RPMI7951 (cell line): ENCODE measurements at places on chromosomes 4 and X. TPM values are rescaled to one million over a fixed set of nuclear protein-coding genes. Genes with fewer than 3 reads are reported as not detected.
A peak's percentile ranks its signal among the peaks of the same experiment; 100 is the strongest.

TMSB15C gene
- total RNA-seq = 3.0 and 7.3 TPM in 2 replicates

HPSE gene
- 0.48 and 0.59 TPM in 2 replicates for total RNA-seq

EDA gene
- under 0.01 and 0.10 TPM in 2 replicates for total RNA-seq

TMPRSS11B gene
- not detected in 2 replicates for total RNA-seq

CPLX1 gene
- not detected in 2 replicates for total RNA-seq

TNIP2 gene
- total RNA-seq = 21.7 and 23.3 TPM in 2 replicates

GAGE12F gene
- total RNA-seq = not detected in 2 replicates

DNA sequence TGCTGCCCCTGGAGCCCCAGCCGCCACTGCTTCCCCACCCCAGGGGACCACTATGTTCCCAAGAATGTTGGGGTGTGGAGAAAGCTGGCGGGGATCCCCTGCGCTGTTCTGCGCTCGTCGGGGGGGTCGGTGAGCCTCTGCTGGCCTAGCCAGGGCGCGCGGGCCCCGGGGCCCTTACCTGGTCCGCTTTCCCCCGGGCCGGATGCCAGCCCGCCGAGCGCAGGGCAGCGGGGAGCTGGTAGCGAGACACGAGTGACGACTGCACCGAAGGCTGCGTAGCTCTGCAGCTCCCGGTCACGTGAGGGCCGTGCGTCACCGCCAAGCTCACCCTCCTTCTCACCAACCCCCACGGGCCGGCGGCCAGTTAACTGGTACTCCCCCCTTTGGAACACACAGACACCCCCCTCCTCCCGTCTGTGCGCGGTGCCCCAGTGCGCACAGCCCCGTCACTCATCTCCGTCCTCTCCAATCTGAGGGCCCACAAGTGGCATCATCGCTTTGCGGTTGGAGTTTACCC is at the start of gene BEX1:
Gene BEX1 (minus strand): TSS at position 254 of the 517 bp plus-strand sequence. CDS start 897 bp downstream, outside the sequence.
- peak; percentile 65 for DNase-seq

- peak; percentile 61 for DNase-seq
These were observed at the start of gene PRDM5 for GRCh38 chr4:120922381-120923206. PRDM5 (minus strand) TSS chr4:120922726; CDS start chr4:120922608, 118 bp downstream.

DNA sequence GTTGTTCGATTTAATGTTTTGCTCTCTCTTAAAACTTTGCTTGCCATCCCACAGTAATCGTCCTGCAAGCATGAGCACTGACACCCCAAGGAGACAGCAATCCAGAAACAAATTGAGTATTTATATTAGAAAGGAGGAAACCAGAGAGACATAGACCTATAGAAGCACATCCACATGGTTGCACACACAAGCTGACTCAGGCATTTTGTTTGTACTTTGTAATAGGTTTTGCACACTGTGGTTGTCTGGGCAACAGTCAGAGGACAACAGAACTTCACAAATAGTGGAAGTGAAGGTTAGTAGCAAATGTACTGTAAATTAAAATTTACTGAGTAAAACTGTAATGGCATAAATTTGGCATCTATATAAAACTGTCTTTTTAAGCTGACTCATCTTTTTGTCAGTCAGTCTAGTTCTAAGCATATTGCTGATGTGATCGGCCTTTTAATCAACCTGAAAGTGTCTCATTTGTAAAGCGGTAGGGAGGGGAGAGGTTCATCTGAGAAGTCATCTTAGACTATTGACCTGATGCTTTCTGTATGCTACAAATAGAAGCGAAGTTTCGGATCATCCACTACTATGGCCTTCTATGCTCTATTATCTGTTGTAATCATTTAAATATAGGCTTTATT is 1624.7 kb downstream of the ARAP2 start:
- DNase-seq = no peak

DNA sequence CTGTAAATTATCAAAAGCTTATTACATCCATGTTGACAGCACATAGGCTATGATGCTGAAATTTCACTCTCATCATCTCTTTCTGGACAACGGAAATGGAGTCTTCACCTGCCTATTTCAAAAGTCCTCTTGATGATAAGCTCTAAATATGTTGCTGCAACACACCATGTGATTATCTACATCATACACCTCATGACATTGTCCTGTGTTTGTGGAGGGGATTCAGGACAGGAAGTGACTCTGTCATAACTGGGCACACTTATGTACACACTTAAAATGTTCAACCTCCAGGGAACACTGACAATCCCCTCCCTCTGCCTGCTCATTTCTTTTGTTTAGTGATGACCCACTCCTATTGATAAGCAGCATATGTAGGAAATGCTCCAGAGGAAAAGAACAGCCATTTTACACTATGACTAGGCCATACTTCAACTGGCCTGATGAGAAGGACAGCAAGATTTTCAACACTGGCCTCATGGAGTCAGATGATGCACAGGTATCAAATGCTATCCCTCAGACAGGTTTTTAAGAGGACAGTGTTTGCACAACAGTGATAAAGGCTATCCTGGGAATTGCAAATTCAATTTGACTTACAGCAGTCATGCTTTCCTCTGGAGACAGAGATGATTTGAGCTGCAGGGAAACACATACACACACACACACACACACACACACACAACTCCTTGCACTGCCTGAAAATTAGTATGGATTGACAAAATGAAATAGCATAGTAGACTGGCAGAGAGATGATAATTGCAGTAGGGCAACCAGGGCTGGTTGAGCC is 163.3 kb upstream of the RASGEF1B start:
- DNase-seq = no peak

DNA sequence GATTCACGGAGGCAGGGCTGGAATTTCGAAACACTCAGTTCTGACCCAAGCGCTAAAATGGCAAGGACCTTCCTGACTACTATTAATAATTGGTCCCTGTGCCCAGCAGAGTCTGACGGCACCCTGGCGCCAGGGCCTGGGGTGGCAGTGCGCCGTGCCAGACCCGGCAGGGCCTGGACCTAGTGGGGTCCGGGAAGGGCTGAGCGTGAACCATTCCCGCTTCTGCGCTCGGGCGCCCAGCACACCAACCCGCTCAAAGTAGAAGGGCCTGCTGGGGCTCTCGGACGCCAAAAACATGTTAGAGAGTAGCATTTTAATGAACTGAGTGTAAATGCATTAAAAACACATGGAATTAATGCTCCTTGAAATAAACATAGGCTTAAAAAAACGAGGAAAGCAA is 346.7 kb upstream of the SFRP2 start:
- DNase-seq = no peak

DNA sequence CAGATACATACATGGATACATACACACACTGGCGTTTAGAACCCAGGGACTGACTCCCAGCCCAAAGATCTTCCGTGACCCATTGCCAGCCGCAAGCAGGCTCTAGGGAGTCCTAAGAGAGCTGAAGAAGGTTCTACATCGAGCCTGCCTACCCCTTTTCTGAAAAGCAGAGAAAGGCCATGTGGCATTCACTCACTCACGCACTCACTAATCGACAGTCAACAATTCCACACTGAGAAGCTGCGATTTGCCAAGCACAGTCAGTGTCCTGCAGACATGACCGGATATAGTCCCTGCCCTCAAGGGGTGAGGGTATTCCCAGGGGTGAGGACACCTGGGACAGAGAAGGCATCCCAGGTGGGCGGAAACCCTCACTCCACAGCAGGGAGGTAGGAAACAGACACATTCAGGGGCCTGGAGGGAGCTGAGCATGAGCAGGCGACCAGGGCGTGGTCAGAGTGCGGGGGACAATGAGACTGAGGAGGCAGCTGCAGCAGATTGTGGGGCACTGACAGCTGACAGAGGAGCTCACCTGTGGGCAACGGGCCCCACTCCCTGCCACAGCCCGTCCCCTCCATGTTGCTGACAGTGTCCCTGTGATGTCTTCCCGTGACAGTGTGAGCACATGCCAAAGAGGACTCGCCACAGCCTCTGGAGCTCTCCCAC is 13.2 kb upstream of the MAN2B2 start:
- no peak for DNase-seq

DNA sequence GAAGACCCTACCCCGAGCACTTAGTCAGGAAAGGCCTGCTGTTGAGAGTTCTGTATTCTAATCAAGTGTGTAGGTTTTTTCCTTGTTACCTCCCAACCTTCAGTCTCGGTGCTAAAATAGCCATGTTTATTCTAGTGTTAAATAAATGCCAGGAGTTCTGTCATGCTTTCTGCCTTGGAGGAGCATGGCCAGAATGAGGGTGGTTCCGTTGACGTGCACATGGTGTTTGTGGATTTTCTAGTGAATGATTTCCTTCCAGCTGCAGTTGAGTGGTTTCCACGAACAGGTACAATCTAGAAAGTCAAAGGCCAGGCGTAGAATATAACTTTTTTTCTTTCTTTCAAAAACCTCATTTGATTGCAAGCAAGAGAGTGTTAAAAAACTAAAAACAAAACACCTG is 21.0 kb downstream of the TRMT44 start:
- no peak for DNase-seq

DNA sequence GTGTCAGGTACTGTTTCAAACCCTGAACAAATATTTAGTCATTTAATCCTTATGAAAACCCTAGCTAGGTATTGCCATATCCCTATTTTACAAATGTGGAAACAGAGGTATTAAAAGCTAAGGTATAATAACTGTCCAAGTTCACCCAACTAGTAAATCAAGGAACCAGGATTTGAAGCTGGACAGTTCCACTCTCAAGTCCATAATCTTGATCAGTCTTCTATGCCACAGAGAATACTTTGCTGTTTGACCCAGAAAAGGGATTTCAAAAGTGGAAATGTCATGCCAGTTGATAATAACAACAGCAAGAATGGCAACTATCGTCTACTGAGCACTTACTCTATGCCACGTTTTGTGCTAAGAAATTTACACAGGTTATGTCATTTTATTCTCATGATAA is 90.4 kb upstream of the KIT start:
- DNase-seq = no peak

DNA sequence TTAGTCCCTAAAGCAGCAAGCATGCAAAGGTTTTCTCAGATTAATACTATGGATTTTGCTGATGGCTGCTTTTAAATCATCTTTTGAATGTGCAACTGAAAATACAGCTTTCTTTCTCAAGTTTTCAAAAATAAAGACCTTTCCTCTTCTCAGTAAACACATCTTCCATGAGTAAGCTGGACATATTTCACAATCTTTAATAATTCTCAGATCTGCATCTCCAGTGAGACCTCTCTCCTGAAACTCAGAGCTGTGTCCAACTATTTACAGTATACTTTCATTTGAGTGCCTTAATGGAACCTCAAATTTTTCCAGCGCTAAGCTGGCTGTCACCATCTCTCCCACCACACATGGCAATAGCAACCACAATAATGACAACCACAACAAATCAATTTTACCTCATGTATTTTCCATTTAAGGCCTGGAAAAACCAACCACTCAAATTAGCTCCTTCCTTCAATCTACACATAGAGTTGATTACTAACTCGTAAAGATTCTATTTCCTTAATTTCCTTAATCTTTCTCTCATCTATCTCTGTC is 192.4 kb upstream of the RPL34 start:
- DNase-seq = no peak

- no peak for DNase-seq
These were observed 43.9 kb downstream of the ZNF280C start for GRCh38 chrX:130224810-130225209.
